ENCODE measurements at places on chromosomes 4 and X. TPM values are rescaled to one million over a fixed set of nuclear protein-coding genes. Genes with fewer than 3 reads are reported as not detected.

DNA sequence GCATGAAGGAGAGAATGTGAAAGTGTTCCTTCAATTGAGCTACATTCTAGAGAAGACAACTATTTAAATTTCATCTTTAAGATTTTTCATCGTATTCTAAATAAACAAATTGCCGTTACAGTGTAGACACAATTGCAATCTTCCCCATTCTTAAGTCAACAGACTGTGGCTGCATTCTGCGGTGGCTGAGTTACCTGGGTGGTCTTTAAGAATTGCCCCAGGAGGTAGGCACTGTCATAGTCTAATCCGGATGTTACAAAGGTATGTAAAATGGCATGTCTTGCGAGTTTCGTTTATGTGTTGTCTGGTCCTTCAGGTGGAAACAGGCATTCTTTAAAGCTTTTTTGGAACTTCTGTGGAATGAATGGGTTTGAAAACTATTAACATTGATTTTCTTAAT is 586.1 kb upstream of the PITX2 start:
- no peak for DNase-seq

The COX7B gene
- total RNA-seq = 136 TPM

GRCh38 chrX:79408623-79409322 is 41.6 kb upstream of the ITM2A start:
- DNase-seq = no peak

DNA sequence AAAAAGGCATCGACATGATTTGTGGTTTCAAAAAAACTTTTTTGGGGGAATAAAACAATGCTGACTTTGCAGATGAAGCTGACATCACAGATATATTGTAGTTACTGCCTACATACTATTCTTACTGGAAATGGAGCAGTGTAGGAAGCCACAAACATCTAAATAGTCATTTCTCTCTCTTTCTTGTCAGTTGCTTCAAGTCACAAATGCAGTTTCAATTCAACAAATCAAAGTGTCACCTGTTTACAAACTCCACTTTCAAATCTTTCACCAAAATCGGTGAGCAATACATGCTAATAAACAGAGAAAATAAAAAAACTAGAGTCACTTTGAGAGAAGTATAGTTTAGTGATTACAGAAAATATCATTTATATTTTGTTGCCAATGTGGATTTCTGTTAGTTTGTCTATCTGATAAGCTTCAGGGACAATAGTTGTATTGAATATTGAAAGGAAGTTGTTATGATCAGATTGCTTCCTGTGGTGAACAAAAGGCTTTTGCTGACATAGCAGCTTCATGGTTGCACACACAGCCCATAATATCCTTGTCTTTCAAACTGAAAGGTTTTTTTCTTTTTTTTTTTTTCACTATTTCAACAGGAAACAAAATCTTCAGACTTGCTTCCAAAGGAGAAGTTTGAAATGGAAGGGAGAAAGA is 49.7 kb upstream of the PTPN13 start:
- no peak for DNase-seq

GRCh38 chrX:131821945-131822622 is 201.0 kb upstream of the STK26 start:
- DNase-seq = no peak

DNA sequence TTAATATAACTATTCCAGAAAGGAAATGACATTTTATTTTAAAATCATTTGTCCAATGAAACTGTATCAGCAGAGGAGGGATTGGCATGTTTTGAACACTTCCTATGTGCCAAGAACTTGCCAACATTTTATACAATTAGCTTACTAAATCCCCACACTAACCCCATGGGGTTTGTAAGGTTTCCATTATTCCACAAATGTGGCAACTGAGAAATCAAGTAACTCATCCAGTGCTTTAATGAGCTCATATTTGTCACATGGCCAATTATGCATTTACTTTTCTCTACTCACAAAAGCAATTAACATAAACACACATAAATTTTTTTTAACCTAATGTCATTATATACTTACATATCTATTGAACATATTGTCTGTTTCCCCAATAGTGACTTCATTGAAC is 37.3 kb downstream of the MANBA start:
- no peak for DNase-seq

The LNX1 gene
- 12.6 TPM for total RNA-seq

GRCh38 chr4:108129196-108129595 is 39.5 kb downstream of the LEF1 start:
- no peak for DNase-seq

DNA sequence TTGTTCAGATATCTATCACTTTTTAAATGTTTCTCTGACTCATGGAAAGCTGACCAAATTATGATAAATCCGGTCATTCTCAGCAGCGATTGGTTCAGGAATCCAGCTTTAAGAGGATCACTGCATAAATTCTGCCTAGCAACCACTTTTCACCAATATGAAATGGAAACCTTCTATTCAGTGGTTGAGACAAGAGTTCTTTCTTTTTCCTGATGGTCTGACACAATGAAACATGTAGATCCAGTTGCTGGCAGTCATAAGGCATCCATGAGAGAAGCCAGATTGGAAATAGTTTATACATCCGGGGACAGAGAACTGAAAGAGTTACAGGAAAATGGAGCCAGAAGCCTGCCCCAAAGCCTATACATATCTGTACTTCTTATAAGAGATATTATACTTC is 27.2 kb downstream of the MAB21L2 start:
- DNase-seq = no peak

DNA sequence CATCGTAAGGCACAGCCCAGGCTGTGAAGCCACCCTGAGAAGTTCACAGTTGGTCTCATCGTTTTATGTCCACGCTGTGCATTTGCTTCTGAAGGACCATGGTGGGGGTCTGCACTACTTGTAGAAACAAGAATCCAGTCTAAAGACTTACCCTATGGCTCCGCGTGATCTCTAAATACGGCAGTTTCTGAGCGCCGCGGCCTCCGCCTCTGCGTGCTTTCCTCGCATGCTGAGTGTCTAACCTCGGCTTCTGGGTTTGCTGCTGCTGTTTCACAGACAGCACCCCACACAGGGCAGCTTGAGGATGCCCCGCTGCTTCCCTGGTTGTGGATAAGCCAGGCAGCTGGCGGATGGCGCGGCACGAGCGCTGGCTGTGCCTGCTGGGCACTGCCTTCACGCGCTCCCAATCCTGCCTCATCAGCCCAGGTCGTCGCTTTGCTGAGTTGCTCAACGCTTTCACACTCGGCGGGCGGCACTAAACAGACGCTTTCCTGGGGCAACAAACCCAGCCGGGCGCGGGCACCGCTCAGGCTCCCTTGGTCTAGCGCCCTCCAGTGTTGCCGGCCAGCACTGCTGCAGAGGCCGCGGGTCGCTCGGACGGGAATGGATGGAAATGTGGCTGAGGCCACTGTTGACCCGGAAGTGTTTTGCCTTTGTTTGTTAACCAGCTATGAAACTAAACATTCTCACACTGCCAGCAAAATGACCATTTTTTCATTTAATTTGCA is 39.2 kb downstream of the FGFRL1 start:
- no peak for DNase-seq

The POU4F2 gene
- not detected for total RNA-seq

The CXXC4 gene
- total RNA-seq = 1.2 TPM

GRCh38 chr4:81314897-81315470 is 100.0 kb upstream of the PRKG2 start:
- no peak for DNase-seq

The MAGEA10 gene
- not detected for total RNA-seq

DNA sequence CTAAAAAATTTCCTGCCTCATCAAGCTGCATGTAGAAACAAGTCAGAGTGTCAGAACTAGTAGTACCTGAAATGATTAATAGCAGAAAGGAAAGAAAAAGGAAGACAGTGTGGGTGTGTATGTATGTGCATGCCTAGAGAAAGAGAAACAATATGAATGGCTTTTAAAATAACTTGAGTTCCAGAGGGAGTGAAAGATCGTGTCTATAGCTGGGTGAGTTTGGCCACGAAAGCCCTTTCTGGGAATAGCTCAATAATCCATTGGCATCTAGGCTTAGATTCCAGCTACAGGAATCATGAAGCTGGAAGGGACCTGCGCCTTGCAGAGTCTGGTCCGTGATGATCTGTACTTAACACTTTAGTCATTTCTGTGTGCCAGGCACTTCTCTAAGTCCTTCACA is 195.6 kb downstream of the RAPGEF2 start:
- DNase-seq = no peak

GRCh38 chr4:111506706-111507105 is 638.5 kb upstream of the FAM241A start:
- no peak for DNase-seq

The PRSS48 gene
- not detected for total RNA-seq

DNA sequence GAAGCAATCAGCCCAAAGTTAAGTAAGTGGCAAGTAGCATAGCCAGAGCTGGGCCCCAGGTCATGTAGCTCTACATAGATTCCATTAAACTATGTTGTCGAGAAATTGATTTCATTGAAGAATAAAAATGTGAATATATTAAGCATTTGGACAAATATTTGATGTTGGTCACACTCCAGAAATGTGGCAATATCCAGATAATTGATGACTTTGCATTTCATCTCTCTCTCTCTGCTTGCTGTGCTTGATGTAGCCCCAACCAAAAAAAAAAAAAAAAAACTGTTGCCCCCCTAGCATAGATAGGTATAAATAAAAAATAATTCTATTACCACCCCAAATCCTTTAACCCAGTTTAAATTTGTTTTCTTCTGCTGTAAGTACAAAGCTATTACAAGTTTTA is 7.5 kb upstream of the NDST3 start:
- no peak for DNase-seq
